ENCODE measurements at places on chromosomes 2 and 18.

DNA sequence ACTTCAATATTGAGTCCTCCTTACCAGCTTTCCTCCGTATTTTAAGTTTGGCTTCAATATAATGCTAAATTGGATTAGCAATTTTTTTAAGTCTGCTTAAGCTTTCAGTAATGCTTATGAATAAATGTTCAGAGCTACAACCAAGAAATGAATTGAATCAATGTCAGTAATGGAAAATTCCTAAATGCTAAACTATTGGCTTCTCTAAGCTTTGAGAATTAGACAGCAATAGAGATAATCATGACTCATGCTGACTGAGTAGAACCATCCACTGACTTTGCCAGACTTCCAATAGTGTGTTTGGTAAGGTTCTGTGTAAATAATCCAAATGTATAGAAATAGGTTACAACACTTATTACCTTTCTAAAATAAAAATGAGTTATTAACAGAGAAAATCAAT is 8.9 kb upstream of the PDE1A start:
- no peak for DNase-seq

- no peak for DNase-seq
These were observed 56.6 kb downstream of the EPG5 start for GRCh38 chr18:45910405-45911023.

- DNase-seq, result no peak
These were observed 144.1 kb downstream of the FAM210A start for GRCh38 chr18:13582178-13582670.

GRCh38 chr2:40220177-40220925 is 231.5 kb downstream of the SLC8A1 start:
- DNase-seq, result no peak

DNA sequence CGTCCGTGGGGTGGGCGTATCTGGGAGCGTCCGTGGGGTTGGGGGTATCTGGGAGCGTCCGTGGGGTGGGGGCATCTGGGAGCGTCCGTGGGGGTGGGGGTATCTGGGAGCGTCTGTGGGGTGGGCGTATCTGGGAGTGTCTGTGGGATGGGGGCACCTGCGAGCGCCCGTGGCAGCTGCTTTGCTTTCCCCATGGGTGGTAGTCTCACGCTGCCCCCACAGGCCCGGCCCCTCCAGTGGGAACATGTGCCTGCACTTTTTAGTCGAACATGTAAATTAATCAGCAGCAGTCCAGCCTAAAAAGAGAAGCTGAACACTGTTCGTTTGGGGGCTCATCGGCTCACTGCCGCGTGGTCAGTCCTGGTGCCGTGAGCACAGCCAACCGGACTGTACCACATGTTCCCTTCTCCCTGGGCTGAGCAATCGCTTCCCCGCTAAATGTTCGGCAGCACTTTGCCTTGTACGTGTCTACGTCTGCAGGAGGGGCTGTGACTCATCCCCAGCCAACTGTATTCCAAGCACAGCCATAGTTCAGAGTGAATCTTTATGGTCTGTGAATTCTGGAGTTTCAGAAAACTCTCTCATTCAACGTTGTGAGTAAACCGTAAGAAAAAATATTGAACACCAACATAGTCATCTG is 271.5 kb downstream of the AGAP1 start:
- no peak for DNase-seq

- DNase-seq, result peak; percentile 23
These were observed 19.5 kb downstream of the G6PC2 start for GRCh38 chr2:168920504-168921157.

All from GDM1 (cell line).